ENCODE measurements at places on chromosomes 16 and 17.

DNA sequence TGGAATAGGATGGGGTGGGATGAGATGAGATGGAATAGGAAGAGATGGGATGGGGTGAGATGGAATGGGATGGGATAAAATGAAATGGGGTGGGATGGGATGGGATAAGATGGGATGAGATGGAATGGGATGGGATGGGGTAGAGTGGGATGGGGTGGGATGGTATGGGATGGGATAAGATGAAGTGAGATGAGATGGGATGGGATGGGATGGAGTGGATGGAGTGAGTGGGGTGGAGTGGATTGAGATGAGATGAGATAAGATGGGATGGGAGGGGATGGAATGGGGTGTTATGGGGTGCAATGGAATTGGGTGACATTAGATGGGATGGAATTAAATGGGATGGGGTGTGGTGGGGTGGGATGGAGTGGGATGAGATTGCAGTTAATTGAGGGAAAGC, 279.2 kb upstream of the CDH5 start:
- no peak for DNase-seq

DNA sequence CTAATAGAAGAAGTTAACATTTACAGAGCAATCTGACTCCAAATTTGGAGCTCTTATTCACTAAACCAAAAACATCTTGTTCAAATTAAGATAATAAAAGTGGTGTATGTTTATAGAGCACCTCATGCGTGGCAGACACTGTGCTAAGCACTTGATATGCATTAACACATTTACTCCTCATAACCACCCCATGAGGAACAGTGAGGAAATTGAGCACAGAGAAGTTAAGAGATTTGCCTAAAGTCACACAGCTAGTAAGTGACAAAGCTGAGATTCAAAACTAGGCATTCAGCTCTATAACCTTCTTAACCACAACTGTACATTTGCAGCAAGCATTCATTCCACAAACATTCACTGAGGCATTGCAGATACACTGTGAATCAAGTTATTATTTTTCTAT, 94.0 kb downstream of the VAT1L start:
- DNase-seq: no peak

DNA sequence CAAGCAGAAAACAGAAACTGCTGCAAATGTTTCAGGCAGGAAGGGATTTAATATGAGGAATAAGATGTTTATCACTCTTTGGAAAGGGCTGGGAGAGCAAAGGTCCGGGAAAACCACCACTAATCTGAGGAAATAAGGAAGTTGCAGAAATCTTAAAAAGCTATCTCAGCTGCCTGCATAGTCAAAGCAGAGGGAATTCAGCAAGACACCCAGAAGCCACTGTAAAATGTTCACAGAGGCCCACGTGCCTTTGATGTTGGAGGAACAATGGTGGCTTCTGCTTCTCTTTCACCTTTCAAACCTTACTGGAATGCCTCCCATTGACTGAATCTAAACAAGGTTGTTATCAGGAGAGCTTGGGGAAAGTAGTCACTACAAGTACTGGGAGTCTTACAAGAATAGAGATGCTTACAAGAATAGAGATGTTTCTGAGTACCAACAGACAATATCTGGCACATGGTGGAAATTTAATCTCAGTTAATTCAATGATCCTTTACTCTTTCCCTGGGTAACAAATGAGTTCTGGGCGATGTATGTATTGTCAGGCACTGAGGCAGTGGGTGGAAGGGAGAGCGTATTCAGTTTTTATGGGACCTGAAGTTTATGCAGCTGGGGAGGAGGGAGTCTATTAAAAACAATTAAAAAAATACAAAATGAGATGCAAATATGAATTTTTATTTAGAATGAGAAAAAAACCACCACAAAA, 56.1 kb upstream of the MED13 start:
- DNase-seq: peak; percentile 22

- no peak for DNase-seq
These were observed 5.7 kb upstream of the TOX3 start for GRCh38 chr16:52552643-52553042.

DNA sequence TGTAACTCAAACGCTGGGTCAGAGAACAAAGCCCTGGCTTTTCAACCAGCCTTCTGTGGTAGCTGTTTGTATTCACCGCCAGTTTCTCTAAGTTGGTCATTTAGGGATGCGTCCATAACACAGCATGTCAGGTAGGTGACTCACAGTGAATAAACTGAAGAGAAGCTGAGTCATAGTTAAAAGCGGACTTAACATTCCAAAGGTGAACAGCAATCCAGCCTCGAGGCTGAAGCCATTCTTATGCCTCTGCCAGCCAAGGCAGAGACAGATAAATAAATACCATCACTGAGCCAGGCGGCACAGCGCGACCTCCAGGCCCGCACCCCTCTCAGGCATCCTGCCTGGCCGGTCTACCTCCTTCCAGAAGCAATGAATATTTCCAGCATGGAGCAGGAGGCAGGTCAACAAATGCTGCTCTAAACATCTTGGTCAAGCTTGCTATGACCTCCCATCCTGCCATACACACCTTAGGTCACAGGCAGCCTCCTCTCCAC, 12.4 kb upstream of the CACNG4 start:
- peak; percentile 86 for DNase-seq

- DNase-seq: no peak
These were observed 29.6 kb downstream of the DNAH3 start for GRCh38 chr16:21120976-21121520.

DNA sequence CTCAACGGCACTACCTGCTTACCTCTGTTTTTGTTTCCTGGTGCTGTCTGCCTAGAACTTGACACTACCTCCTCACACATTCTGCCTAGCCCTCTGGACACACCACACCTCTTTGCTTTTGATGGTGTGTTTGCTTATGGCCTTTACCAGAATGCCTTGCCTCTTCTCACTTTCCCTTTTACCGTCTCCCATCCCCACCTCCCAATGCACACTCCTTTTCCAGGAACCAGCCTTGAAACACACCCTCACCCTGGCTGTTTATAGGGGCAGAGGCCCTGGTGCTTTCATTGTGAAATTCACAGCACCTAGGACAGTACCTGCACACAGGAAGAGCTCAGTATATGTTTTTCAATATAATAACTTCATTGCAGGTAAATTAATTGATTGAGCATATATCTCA, 56.2 kb downstream of the MAP2K6 start:
- DNase-seq: no peak

DNA sequence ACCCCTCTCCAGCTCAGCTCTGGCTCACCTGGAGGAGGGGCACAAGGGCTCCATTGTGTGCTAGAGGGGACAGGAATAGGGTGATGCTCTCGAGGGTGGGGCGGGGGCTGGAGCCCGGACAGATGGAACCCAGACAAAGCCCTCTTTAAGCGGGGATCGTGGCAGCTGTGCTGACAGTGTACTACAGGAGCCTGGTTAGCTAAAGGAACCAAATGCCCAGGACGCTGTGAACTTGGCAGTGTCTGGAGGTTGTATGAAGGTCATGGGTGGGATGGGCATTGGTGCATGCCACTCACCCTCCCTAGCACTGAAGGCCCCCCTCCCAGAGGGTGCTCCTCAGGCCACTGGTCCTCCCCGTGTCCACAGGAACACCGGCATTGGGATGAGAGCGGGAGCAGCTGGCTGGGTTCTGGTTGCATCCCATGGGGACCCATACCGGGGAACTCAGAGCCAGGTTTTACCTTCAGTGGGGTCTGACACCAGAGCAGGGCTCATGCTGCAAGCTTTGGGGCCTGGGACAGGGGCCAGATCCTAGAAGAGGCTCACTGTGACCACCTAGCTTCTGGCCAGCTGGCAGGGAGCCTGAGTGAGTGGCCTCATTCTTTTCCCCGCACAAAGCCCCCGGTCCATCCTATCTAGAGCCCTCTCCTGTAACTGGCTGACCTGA, 11.9 kb downstream of the KIF19 start:
- DNase-seq: no peak

- DNase-seq: peak; percentile 46
These were observed 38.4 kb downstream of the UTP18 start for GRCh38 chr17:51298508-51299371.

- DNase-seq: no peak
These were observed 564 bp upstream of the TMIGD1 start for GRCh38 chr17:30334421-30334820.

DNA sequence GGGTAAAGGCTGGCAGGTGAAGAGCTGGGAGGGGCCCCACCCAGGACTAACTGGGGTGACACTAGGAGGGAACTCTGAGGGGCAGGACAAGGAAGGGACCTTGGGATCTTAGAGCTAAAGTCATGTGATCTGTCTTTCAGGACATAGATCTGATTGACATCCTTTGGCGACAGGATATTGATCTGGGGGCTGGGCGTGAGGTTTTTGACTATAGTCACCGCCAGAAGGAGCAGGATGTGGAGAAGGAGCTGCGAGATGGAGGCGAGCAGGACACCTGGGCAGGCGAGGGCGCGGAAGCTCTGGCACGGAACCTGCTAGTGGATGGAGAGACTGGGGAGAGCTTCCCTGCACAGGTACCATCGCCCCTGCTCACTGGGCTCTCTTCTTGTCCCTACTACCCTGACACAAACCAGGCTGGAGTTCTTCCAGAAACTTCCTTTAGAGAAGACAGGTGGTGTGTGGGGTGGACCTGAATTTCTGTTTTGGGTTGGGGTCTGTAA, 8.1 kb downstream of the NFE2L1 start:
- no peak for DNase-seq

GRCh38 chr17:73635101-73635817, 9.0 kb downstream of the SDK2 start:
- DNase-seq: no peak

GRCh38 chr17:19287651-19288050, 50.5 kb downstream of the EPN2 start:
- DNase-seq: no peak

- no peak for DNase-seq
These were observed 15.9 kb downstream of the TBX2 start for GRCh38 chr17:61415374-61416210.

GRCh38 chr16:23516366-23517137, 6.3 kb upstream of the GGA2 start:
- DNase-seq: no peak

DNA sequence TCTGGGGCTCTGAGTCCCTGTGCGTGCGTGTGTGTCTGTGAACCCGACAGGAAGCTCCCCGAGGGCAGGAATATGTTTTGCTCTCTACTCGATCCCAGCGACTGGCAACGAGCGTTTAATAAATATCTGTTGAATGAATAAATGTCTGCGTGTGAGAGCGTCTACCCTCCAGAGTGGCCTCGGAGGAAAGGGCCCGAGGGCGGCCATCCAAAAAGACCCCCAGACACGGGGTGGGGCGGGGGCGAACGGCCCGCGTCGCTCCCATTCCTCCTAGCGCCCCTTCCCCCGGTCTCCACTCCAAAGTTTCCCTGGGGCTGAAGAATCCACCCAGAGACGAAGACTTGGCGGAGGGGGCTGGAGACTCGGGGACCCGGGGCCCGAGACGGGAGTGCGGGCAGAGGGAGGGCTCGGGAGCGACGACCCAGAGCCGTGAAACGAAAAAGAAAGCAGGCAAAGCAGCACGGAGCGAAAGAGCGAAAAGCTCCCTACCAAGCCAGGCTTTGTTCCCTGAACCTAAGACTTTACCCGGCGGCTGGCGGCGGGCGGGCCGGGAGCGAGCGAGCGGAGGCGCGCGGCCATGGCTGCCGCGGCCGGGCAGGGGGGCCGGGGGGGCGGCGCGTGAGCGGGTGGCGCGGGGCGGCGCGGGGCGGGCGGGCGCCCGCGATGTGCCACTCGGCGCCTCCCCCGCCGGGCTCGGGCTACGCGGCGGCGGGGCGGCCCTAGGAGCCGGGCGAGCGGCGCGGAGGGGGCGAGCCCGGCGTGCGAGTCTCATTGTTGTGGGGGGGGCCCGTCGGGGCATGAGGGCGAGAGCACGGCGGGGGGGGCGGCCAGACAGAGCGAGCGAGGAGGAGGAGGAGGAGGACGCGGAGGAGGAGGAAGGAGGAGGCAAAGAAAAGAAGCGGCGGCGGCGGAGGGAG, at the start of gene MLLT6:
Gene MLLT6, plus strand, starts transcription at position 668 of the 917 bp plus-strand sequence. CDS start 360 bp downstream, outside the sequence.
- DNase-seq: no peak

GRCh38 chr16:1218930-1219611, 6.0 kb downstream of the TPSG1 start:
- DNase-seq: no peak

- DNase-seq: no peak
These were observed 38.7 kb upstream of the NGFR start for GRCh38 chr17:49456183-49456965.

DNA sequence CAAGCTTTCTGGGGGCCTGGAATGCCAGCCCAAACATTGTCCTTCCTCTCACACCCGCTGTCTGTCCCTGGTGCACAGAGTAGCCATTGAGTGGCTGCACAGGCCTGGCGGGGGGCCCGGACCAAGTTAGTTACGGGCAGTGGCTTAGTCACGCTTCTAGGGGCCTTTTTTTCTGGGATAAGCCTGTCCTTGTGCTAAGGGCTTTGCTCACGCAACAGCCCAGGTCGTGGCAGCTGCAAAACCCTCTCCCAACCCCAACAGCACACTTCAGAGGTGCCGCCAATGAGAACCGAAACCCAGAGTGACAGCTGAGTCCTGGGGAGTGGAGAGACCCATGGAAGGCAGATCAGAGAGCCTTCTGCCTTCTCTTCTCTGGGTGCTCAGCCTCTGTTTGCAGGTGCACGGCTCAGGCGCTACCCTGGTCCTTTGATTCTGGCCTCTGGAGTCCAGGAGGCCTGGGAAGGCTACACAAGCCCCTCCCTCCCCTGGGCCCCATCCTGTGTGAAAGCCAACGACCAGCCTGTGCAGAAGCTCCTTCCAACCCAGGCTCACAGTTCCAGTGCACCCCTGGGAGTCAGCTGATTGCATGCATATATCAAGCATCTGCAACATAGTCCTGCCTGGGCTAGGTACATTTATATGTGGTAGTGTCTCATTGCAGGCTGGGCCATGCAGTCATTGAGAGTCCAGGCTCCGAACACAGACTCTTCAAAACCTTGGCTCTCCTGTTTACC, 9.1 kb downstream of the WSCD1 start:
- no peak for DNase-seq

- no peak for DNase-seq
These were observed 25.2 kb upstream of the GSE1 start for GRCh38 chr16:85587762-85588556.

- DNase-seq: peak; percentile 49
These were observed 155.3 kb downstream of the AIPL1 start for GRCh38 chr17:6279659-6280058.

- no peak for DNase-seq
These were observed 4.3 kb downstream of the ALDOA start for GRCh38 chr16:30069611-30070462.

GRCh38 chr17:74680213-74680612, 32.5 kb downstream of the CD300LF start:
- no peak for DNase-seq

Data from NT2/D1 (cell line).